ENCODE measurements at places on chromosomes 11 and 22. TPM values are rescaled to one million over a fixed set of nuclear protein-coding genes. Genes with fewer than 3 reads are reported as not detected.

UBQLN3 gene
- 0.10 TPM for total RNA-seq

SLC5A4 gene
- total RNA-seq: not detected

TUBA8 gene
- total RNA-seq: 0.72 TPM

WBP2NL gene
- total RNA-seq: 0.73 TPM

SCGB1D1 gene
- not detected for total RNA-seq

SYT13 gene
- under 0.01 TPM for total RNA-seq

GSTT2B gene
- 1.3 TPM for total RNA-seq

UVRAG gene
- 22.4 TPM for total RNA-seq

SCGB1D2 gene
- not detected for total RNA-seq

POU2AF2 gene
- not detected for total RNA-seq

APOA4 gene
- not detected for total RNA-seq

Measured in smooth muscle cell of the pulmonary artery (primary cell).